Activated T-helper 1 cell treated with anti-CD3 and anti-CD28 coated beads, Interleukin-2, amount 50 U/mL, for 16 hours (primary cell): ENCODE measurements at places on chromosomes 7 and 10.

DNA sequence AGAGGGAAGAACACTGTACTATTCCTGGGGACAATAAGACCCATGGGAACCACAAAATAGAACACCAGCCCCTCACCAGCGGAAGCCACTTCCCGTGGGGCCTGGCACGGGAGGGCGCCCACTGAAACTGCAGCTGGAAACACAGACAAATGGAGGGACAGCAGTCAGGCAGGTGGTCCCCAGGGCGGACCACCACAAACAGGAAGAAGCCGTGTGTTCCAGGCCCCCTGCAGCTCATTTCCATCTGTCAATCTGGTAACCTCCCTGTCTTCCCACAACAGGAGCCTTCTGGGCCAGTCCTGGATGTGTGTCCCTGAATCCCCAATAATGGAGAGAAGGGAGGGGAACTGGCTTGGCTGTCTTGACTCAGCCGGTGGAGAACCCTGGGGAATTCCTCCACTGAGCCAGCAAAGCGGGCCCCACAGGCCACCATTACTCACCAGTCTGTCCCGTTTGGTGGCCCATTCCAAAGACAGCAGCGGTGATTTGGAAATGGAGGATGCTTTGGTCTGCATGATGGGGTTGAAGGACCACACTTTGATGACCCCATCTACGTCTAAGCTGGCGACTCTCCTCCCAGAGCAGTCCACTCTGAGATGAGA lies 16.7 kb downstream of the WDR91 start:
- DNase-seq, result no peak

- DNase-seq, result no peak
Observed at GRCh38 chr10:58956926-58957325, 219.5 kb upstream of the PHYHIPL start.

DNA sequence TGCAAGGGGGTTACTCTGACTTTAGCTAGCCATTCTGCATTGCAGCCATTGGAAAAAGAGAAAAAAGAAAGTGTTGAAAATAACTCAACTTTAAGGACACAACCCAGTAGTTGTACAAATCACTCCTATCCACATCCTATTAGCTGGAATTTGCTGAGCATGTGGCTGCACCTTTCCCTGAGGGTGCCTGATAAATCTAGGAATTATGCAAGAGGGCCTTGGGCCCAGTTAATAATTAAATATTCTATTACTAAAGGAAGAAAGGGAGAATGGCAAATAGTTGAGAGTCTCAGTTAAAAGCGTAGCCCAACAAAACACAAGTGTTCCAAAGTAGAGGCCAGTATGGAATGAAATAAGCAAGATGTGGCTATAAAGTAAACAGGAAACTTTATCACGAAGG lies 200.9 kb upstream of the CNTNAP2 start:
- no peak for DNase-seq

DNA sequence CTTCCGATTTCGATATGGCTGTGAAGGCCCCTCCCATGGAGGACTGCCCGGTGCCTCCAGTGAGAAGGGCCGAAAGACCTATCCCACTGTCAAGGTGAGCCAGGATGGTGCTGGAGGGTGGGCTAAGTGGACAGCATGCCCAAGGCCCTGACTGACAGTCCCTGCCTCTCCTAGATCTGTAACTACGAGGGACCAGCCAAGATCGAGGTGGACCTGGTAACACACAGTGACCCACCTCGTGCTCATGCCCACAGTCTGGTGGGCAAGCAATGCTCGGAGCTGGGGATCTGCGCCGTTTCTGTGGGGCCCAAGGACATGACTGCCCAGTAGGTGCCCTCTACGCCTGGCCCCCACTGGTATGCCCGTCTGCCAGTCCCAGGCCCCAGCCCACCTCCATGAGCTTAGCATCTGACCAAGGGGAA lies 1.2 kb downstream of the NFKB2 start:
- DNase-seq, result no peak

GRCh38 chr7:135759532-135759931 lies 10.9 kb upstream of the FAM180A start:
- DNase-seq, result no peak

GRCh38 chr10:6581778-6582228 lies 1.7 kb upstream of the PRKCQ start:
- DNase-seq, result no peak

DNA sequence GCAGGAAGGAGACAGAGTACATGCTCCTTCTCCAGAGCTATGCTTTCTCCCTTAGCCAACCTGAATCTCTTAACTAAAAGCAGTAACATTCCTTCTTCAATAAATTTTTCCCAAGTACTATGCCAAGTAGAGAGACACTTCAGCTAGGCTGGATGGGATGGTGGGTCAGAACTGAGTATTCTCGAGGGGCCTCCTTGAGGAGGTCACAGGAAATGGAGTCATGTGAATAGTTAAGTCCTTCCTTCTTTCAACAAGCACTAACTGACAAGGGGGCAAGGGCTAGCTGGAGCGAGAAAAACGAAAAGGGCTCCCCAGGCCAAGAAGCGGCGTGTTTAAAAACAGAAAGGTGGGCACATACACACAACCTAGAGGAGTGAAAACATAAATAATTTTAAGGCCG lies 5.5 kb downstream of the RSU1 start:
- no peak for DNase-seq

DNA sequence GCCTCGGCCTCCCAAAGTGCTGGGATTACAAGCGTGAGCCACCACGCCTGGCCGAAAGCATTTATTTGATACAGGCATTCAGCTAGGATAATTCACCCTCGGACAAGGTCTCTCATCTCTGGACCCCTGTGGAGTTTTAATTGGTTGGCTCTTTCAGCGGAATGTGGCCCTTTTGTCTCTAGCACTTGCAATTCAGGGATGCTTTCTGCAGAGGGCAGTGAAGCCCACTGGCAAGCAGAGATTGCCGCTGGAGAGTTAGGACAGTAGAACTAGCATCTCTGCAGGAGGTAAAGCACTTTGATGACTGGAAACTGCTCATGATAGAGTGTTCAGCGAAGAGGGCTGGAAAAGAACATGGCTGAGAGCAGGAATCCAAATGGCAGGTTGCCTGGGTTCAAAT lies 62.0 kb downstream of the SUFU start:
- DNase-seq, result no peak

DNA sequence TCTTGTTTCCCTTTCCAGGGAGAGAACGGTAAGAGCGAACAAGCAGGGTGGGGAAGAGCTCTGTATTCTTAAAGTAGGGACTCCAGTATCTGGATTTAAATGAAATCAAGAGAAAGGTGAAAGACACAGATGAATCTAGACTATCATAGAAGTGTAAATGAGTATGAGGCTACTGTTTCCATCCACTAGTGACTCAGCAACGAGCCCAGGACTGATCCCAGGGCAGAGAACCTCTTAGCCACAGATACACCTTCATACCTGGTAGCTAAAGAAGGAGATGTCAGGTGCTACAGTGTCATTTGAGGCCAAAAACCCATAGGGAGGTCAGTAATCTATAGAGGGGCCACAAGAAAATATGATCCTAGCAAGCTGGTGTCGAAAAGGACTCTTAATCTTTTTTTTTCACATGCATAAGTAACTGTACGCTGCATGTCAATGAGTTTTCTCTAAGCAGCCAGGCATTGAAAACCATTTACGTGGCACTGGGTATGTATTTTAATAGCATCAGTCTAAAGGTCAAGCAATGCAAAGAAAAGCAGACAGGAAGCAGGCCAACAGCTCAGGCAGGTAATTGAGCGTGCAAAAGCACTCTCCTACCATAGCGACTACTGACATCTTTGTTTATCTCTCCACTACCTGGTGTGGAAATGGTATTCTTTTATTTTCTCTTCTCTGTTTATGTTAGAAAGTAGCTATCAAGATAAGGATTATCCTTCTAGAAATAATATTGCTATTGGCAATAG lies 91.5 kb upstream of the EGR2 start:
- no peak for DNase-seq

DNA sequence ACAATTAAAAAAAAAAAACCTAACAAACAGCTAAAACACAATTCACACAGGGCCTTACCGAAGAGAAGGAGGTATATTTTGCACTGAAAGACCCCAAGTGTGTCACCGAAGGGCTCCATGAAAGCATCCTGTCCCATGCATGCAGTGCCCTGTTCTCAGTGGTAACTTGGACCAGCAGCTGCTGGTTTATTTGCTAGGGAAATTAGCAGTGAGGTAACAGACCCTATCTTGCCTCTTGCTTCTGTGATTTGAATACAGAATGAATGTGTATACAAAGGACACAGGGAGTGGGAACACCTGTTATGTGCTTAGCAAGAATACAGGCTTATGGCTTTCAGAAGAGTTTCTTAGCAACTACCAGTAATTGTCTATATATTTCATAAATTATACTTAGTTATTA lies at the start of gene HEPACAM2:
TSS of gene HEPACAM2 (minus strand) at position 160 of the 400 bp plus-strand sequence.
- DNase-seq, result no peak

DNA sequence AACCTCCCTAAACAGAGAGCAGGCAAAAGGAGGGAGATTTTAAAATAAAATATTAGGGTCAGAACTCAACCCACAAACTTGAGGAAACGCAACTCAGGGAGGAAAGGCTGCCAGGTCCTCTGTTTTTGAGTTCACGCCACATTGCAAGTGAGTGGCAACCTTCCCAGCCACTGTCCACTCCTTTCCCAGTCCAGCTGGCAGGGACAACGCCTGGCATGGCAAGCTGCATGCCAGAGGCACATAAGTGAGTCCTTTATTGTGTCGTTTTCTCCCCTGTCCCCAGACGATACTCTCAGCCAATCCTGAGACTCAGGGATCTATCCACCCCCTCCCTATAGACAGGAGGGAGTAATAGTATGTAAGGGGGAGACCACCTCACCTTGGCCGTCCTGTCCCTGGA lies 22.4 kb downstream of the FBXW4 start:
- DNase-seq, result no peak

DNA sequence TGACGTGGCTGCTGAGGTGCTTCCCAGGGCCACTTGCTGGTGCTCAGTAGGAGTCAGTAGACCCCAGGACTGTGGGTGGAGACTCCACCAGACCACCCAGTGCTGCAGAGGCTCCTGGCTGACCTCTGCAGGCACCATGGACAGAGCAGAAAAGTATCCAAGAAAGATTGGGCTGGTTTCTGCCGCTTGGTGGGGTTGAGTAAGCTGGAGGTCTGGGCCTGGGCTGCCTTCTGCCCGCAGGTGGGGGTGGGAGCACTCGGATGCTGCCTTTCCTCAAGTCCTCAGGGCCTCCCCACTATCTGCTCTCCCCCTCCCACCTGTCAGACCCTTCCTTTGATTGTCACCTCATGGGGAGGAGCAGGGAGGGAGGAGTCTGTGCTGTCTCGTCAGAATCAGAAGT lies 91.6 kb downstream of the WDR37 start:
- DNase-seq, result no peak

DNA sequence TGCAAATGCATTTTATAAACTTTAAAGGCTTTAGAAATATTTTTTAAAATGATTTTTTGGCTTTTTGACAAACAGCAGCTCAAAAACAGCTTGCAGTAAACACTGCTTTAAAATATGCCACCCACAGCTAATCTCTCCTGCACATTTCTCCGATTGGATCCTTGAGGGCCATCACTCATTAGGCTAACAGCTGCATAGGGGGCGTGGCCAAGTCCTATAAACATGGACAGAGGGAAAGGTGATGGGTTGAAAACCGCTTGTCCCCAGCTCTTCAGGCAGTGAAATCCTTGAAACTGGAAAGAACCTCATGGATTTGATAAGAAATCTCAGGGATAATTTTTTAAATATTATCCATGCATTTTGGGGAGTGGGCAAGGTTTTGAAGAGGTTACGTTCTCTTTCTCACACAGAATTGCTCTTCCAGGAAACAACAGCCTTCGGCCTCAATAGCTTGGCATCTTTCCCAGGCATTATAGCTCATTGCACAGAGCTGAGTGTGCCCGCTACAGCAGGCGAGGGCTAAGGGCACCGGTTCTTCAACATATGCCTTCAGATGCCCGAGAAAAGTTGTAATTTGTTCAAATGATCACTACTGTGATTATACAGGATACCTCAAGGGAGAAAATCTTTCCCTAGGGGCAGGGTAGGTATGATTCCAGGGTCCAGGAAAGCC lies 1.7 kb downstream of the PLEKHS1 start:
- no peak for DNase-seq

DNA sequence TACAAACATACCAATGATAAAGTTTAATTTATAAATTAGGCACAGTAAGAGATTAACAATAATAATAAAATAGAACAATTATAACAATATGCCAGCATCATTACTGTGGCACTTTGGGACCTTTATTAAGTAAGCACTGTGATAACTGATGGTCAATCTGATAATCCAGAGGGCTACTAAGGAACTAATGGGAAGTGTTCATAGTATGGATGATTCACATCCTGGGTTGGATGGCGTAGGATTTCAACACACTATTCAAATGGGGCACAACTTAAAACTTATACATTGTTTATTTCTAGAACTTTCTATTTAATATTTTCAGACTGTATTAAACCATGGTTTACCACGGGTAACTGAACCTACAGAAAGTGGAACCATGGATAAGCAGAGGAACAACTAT lies 90.8 kb downstream of the KIF20B start:
- no peak for DNase-seq

DNA sequence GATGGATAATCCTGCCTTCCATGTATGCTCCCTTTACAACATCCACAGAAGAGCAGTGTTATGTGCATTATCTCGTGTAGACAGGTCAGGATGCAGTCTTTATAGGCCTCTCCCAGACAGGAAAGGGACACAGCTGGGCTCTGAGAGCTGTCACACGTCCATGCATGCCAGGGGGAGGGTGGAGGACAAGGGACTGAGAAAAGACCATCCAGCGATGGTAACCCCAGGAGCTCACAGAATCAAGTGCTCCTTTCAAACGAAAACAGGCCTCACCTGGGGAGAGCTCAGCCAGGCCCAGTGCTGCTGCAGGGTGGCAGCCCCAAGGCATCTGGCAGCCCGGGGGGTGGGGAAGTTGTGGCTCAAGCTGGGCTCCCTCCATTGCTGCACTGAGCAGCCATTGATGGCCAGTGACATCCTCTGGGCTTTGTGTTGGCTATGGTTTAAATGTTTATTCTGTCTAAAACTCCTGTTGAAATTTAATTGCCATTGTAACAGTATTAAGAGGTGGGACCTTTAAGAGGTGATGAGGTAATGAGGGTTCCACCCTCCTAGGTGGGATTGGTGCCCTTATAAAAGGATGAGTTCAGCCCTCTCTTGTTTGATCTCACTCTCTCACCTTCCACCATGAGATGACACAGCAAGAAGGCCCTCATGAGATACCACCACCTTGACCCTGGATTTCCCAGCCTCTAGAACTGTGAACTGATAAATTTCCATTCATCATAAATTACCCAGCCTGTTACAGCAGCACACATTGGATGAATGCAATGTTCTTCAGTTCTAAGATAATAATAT lies 15.7 kb downstream of the JCAD start:
- no peak for DNase-seq

- no peak for DNase-seq
Observed at GRCh38 chr7:158582089-158582456, 5.5 kb downstream of the PTPRN2 start.

DNA sequence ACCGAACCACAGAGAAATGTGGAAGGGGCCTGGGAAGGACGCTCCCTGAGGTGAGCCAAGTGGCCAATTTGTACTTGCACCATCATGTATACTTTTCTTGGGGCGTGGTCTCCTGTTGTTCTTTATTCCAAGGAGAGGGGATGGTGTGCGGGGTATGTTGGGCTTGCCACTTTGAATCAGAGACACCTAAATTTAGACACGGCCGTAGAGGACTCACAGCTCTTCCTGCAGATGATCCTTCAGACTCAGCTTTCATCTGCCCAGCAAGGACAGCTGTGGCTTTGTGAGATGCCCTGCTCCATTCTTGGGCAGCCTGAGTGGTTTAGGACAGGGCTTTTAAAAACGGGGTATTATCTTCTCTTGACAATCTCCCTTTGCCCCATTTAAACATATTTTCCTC lies 473.2 kb downstream of the REEP3 start:
- DNase-seq, result no peak
